ENCODE measurements at places on chromosomes 3 and 15. TPM values are rescaled to one million over a fixed set of nuclear protein-coding genes. Genes with fewer than 3 reads are reported as not detected.

GPR149 gene
- polyA plus RNA-seq, result not detected

LSM3 gene
- polyA plus RNA-seq, result 19.5 TPM

KIF7 gene
- 10.3 TPM for polyA plus RNA-seq

DNA sequence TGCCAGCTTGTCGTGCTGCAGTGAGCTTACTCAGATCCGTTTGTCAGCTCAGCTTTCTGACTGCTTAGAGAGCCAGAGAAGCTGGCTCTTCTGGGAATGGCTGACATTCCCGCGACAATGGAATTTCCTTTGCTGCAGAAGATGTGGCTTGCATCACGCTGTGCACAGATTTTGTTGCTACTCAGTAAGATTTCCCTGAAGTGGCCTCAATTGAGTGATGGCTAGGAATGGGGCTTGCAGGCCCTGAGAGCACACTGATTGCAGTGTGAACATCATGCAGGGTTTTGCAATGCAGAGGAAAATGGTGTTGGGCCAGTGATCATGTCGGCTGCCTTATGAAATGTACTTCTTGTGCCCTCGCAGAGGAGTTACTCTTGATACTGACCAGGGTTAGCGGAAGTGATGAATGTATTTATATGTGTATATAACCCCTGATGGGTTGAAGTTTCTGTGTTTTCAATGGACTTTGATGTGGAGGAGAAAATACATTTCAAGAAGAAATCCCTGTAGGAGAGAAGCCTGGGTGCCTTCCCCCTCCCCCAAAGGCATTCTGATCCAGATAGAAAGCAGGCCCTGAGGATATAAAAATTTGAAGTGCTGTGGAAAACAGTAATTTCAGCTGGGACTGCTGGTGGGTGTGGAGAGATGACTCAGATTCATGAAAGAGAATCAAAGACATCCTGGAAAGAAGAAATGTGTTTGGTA lies 102.5 kb upstream of the PDZRN3 start:
- peak; percentile 32 for DNase-seq

LYZL4 gene
- polyA plus RNA-seq, result not detected

- no peak for DNase-seq
These were observed 42.2 kb downstream of the BHLHE40 start for GRCh38 chr3:5021116-5022092.

- DNase-seq, result no peak
These were observed 3.9 kb downstream of the RPL32 start for GRCh38 chr3:12837295-12837986.

CPNE9 gene
- polyA plus RNA-seq, result 0.08 TPM

ROPN1B gene
- 0.57 TPM for polyA plus RNA-seq

GRCh38 chr3:139893963-139894642 lies 40.9 kb upstream of the CLSTN2 start:
- DNase-seq, result no peak

KCNMB3 gene
- polyA plus RNA-seq, result 4.8 TPM

SLC24A5 gene
- polyA plus RNA-seq, result 0.54 TPM

- DNase-seq, result no peak
These were observed 32.1 kb downstream of the MESD start for GRCh38 chr15:80957556-80957955.

DNA sequence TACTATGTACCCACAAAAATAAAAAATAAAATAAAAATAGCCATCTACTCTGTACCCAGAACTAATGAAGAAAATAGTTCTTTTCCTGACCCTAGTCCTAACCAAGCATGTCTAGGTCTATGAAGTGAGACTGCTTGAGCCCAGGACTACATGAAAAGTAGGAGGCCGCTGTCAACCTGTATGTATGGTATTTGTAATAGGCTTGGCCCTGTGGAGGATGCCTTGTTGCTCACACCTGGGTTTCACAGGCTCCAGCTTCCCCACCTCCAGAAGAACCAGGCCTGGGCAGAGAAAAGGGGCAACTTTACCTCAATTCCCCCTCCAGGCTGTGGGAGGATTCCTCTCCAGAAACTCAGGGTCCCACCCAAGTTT lies 6.8 kb upstream of the PKM start:
- no peak for DNase-seq

POLQ gene
- polyA plus RNA-seq, result 5.3 TPM

GRCh38 chr3:48445277-48445882 lies 1.2 kb upstream of the ATRIP start:
- DNase-seq, result no peak

GRCh38 chr3:52272831-52273230 lies 5.6 kb downstream of the WDR82 start:
- DNase-seq, result no peak

Measured in right renal pelvis (tissue), 4 donors.